ENCODE measurements at places on chromosomes 4 and X.

DNA sequence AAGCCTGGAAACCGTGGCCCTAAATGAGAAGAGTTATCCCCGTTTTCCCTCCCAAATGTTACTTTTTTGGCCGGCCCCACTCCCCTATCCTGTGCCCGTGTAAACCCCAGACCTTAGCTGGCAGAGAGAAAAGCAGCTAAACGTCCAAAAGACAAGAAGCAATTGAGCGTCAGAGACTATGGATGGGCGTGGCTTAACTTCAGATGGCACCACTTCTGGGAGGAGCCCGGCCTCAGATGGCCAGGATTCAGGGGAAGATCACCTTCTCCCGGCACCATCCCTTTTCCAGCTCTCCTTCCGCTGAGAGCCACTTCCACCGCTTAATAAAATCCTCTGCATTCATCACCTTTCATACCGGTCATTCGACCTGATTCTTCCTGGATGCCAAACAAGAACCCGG, 350.1 kb upstream of the PCDH7 start:
- DNase-seq = no peak

DNA sequence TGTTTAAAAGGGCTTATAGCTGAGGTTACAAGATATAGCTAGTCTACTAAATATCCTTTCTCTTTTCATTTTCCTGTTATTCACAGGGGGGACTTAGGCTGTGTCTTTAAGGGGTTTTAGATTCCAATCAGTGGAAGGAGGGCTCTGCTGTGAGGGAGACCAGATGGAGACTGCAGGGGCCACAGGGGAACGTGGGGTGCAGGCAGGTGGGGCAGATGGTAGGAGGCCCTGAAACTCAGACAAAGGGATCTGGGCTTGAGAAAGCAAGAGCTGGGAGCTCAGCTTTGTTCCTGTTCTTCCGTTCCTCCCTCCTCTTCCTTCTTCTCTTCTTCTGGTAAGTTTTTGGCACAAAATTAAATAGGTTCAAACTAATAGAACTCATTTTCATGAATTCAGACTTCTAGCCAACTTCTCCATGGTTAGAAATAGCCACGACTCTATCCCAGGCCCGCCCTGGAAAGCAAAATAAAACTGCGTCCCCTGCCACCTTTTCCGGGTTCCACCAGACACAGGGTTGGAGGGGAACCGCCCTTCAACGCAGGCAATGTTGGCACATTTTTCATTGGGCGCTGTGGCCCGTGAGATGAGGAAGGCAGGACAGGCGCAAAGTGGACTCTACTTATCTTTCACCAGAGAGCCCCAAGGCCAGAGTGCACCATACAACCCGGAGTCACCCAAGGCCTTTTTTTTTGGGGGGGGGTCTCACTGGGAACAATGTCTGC, 3.5 kb upstream of the TMSB4X start:
- DNase-seq = peak; percentile 61

- DNase-seq = no peak
These were observed 126.0 kb downstream of the GRIA3 start for GRCh38 chrX:123310112-123310511.

GRCh38 chr4:118981171-118981838, 92.7 kb downstream of the SYNPO2 start:
- no peak for DNase-seq

- no peak for DNase-seq
These were observed 134.0 kb downstream of the ANXA5 start for GRCh38 chr4:121562811-121563210.

DNA sequence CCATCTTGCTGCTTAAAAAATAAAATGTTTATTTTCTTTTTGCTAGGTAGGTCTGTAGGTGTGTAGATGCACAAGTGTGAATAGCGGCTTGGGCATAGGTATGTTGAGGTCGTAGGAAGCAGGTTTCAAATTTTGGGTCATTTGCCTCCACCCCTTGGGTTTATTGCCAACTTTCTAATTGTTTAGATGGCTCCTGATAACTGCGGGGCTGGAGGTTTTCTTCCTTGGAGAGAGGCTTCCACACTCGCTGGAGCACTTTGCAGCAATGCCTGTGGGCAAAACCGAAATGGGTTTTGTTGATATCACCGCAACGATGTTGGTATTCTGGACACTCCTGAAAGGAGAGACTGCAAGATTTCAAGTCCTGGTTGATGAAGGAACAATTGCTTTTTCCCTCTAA, 3.9 kb upstream of the POU4F2 start:
- DNase-seq = no peak

GRCh38 chr4:1323635-1324442, 23.2 kb upstream of the UVSSA start:
- no peak for DNase-seq

GRCh38 chr4:150782311-150782710, 200.4 kb downstream of the MAB21L2 start:
- DNase-seq = no peak

GRCh38 chrX:105910563-105911105, 88.3 kb downstream of the NRK start:
- no peak for DNase-seq

DNA sequence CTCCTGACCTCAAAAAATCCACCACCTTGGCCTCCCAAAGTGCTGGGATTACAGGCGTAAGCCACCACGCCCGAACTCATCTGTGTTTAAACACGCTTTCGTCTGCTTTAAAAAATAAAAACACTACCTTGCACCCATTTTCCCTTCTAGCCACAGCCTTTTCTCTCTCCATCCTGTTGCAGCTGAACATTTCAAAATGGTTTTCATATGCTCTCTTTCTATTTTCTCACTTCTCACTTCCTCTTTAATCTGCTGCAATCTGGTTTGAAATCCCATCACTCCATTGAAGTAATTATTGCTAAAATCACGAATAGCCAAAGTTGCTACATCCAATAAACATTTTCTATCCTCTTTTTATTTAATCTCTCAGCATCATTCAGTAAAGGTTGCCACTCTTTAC, 70.0 kb downstream of the DCHS2 start:
- no peak for DNase-seq

DNA sequence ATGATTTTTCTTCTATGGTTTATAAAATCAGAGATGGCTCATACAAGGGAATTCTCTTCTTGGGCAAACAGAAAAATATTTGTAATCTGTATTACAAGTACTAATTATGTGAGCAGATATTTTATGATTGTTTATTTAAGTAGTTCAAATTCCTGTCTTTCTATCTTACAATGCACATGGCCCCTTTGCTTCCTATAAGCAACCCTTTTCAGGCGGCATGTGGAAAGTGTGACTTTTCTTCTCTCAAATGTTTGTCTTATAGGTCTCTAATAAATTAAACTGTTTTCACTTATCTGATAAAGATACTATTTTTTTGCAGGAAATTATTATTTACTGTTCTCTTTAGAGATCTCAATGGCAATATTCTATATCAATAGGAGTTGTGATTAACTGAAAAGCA, 259.3 kb upstream of the MAGEB18 start:
- no peak for DNase-seq

DNA sequence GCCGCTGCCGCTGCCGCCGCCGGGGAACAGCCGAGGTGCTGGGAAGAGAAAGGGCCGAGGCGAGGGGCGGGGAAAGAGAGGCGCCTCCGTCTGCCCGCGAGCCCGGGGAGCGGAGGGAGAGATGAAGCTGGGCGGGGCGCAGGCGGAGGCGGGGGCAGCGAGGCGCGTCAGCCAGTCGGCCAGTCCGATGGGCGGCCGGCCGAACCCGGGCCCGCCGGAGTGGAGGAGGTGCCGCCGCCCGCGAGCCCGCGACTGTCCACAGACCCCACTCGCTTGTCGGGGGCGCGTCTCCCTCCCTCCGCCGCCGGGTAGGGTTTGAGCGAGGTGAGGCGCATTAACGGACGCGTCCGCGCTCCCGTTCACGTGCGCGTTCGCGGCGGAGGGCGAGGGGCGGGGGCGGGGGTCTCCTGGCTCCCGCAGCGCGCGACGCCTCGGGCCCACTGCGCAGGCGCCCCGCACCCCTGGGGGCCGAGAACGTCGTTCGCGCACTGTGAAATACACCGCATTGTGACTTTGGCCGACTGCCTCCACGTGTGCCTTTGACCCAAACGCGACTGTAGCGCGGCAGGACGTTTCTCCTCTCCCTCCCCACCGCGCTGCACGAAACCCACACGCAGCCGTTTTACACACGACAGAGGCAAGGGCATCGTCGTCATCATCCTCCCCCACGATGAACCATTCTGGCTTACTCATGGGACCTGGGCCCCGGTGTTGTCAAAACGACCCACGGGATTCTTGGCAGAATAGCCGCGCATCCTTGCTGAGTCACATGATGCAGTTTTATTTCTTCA, at the start of gene NUDT11:
NUDT11 (minus strand) TSS at position 92 of the 791 bp plus-strand sequence. CDS start 148 bp downstream, outside the sequence.
- DNase-seq = peak; percentile 1

DNA sequence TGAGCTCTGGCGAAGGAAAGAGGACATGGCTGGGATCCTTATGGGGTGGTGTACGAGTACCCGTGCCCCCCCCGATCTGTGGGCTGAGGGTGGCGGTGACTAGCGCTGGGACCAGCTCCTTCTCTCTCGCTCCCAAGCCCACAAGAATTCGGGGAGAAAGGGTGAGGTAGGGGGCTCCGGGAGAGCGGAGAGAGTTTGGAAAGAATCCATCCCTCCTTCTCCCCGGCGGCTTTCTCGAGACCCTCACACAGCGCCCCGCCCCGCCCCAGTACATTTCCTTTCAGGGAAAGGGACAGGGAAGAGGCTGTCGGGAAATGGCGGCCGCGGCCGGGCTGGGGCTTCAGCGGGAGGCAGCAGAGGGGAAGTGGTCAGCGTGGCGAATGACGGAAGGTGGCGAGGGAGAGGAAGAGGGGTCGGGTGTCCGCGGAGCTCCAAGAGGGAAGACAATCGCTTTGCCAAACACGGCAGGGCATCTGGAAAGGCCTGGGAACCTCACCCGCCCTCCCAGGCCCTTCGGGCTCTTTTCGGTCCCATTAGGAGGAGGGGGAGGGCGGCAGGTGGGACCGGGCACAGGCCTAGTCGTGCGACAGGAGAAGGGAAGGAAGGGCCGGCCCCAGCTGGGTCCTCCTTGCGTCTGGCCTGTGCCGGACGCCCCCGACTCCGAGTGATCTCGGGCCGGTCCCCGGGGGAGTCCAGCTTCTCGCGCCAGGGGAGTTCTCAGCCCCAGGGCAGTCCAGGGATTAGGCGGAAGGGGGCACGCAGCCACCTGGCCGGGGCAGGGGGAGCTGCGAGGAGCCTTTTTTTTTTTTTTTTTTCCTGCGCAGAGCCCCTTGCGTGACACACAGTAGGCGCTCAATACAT, 10.2 kb downstream of the HNRNPH2 start:
- peak; percentile 11 for DNase-seq

All from CD4-positive, alpha-beta T cell treated with Interleukin-4 for 4 hours (primary cell).